ENCODE measurements at places on chromosomes 2 and 18.

- DNase-seq: no peak
Observed at GRCh38 chr2:215535125-215535668, 99.3 kb upstream of the FN1 start.

DNA sequence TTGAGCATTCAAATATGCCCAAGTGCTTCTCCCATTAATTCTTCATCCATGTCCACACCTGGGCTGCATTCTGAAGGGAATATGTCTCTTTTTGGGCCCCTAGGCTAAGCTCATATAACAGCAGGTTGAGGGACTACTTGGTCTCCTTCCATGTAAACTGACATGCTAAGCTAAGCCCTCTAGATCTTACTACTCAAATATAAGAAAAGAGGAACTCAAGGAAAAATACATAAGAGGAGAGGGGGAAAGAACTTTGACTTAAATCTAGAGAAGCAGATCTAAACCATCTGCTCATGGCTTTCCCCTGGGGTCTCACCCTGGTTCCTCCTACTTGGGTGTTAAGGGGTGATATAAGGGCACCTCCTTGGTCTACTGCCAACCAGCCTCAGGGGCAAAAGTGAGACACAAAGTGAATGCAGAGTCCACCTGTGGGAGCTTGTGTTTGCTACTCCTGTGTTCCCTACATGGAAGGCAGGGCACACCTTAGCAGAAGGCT lies 19.8 kb upstream of the NFU1 start:
- DNase-seq: no peak

DNA sequence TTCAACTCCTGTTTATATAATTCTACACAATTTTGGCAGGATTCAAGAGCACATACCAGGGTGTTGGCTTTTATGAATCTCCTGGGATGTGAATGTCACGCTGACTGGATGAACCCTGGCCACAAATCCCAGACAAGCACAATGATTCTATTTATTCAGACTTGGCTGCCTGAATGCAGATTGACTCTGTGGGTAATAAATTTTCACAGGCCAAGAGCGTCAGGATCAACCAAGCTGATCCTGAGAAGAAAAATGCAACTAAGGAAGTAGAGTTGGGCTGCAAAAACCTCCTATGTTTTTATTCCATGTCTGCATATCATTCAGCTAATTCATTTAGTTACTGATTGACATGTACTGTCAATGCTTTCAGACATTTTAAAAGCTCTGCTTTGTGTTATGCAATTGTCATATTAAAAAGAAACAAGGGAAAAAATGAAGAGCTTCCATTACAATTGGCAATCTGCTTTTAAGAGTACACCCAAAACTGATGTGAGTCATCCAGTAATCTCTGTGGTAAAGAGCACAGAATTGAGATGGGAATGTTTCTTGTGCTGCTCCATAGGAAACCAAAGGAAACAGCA lies 173.0 kb upstream of the REV1 start:
- peak; percentile 17 for DNase-seq

DNA sequence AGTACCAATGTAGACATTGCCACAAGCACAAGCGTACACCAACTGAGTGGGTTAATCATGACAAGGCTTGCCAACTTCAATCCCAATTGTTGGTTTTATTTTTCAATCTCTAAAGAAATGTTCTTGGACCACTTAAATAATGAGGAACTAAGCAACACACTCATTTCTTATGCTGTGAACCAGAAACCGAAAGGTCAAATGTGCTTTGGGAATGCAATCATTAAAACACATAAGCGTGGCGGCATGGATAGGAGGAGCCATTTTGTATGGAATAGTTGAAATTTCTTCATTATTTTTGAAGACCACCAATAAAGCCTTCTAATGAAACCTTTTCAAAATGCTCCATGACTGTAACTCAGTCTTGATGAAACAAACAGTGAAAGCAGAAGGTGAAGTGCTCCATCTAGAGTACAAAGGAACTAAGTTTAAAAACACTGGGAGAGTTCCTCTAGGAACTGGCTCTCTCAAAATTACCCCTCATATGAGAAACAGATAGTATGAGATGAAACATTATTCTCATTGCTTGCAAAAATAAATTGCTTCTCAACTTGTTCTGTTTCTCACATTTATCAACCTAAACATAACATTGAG lies 113.2 kb upstream of the CHST9 start:
- no peak for DNase-seq

- no peak for DNase-seq
Observed at GRCh38 chr2:162370931-162371330, 27.0 kb downstream of the GCA start.

DNA sequence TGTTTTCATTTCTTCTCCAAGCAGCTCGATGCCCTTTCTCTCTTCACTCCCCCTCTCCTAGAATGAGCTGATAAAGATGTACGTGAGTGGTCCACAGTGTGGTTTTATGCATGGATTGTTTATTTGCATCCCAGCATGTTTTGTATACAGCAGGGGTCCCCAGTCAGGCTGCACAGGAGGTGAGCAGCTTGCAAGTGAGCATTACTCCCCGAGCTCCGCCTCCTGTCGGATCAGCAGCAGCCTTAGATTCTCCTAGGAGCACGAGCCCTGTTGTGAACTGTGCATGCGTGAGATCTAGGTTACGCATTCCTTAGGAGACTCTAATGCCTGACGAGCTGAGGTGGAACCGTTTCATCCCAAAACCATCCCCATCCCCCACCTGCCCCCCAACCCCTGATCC lies 262.6 kb downstream of the AGAP1 start:
- DNase-seq: no peak

DNA sequence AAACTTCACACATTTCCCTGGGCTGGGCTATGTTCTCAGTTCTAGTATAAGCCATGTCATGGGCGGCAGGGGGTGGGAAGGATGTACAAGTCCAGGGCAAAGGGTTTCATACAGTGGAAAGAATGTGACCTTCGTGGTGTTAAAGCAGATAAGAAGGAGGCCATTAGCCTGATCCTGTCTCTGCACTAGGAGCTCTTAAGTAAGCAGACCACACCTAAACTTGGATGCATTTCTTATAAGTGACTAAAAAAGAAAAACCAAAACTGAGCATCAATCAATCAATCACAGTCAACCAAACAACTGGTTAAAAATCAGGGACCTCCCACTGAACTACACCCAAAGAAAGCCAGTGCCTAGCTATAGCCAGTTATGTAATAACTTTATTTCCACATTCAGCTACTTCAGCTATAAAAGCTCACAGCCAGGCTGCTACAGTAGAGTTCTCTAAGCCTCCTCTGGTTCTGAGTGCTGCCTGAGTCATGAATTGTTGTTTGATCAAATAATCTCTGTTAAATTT lies 46.8 kb upstream of the RIOK3 start:
- no peak for DNase-seq

DNA sequence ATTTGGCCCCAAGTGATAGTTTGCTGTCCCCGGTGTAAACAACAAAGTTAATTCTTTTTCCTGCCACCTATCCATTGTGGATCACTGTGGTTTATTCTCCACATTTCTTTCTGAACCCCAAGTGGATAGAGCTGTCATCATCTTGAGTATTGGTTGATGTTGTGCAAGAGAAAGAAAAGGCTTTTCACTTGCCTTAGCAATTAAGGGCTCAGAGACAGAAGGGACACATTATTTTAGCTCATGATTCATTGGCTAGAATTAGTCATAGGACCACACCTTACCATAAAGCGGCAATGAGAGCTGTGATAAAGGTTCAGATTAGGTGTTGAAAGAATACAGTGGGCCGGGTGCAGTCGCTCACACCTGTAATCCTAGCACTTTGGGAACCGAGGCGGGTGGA lies 442.1 kb upstream of the DCC start:
- DNase-seq: no peak

DNA sequence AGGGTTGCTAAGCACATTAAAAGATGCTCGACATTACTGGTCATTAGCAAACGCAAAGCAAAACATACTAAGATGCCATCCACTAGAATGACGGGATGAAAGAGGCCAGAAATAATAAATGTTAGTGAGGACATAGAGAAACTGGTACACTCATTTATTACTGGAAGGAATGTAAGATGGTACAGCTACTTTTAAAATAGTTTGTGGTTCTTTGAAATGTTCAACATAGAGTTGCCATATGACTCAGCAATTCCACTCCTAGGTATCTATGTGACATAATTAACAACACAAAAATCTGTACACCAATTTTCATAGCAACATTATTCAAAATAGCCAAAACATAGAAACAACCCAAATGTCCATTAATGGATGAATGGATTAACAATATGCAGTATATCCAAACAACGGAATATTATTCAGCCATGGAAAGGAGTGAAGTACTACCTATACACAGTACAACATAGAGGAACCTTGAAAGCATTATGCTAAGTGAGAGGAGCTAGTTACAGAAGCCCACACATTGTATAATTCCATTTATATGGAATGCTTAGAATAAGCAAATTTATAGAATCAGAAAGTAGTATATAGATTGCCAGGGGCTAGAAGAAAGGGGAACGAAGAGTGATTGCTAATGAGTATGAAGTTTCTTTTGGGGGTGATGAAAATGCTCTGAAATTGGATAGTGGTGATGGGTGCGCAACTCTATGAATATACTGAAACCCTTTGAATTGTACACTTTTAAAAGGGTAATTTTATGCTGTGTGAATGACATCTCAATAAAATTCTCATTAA lies 61.9 kb upstream of the IL1R1 start:
- DNase-seq: no peak

DNA sequence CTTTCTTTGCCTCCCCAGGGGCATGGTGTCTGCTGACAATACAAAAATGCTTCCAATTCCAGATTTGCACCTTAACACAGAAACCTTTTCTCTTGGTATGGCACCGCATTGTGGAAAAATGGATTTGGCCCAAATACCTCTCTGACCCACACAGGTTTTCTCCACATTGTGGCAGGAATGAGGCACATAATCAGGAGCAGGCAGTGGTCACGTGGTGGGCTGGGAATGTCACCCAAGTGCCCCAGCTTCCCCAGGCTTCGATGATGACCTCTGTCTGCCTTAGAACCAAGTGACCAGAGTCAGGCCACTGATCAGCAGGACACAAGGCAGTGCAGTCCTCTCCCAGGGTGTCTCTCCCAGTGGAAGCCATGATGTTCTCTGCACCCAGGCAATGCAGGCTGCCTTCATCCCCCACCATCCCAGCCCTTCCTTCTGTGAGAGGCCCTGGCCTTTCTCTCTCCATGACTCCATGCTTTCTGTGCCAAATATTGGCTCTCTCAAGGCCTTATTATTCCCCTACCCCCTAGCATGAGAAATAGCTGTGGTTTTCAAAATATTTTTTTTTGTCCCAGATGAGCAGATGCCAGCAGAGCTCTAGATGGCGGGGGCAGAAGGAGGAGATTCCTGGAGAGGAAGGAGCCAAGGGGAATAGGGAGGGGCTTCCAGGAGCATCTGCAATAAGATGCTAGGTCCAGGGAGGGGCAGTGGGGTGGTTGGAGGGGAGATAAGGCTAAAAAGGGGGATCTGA lies 198.9 kb downstream of the ACKR3 start:
- no peak for DNase-seq

DNA sequence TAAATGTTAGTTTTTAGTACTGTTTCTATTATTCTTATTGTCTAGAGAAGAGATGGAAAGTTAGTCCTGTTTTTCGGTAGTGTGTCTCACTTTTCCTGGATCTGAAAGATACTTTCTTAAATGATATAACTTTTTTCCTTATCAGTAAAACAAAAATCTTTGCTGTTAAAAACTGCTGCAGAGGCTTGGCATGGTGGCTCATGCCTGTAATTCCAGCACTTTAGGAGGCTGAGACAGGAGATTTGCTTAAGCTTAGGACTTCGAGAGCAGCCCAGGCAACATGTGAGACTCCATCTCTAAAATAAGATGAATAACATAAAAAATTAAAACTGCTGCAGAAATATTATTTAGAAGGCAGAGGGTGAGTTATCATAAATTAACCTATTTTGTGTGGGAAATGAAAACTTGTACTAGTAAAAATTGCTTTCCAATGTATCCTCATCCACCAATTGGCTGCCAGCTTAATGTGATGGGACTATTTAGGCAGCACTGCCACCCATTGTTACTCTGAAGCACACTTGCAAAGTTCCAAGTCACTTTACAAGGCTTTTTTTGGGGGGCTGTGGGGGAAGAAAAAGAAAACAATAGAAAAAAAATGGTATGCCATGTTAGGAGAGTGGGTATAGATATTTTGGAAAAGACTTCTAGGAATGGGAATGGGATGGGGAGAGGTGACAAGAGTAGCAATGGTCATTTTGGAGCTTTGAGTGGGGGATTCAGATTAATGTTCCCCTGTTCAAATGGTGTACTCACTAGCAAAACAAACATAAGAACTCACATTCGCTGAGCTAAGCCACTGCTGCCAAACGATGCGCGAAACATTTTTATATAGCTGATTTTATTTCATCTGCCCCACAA lies 62.7 kb downstream of the MEIS1 start:
- no peak for DNase-seq

GRCh38 chr2:160630801-160631590 lies 137.4 kb upstream of the RBMS1 start:
- DNase-seq: no peak

GRCh38 chr2:233093166-233093448 lies 33.0 kb downstream of the INPP5D start:
- no peak for DNase-seq
